AG09309 (cell line): ENCODE measurements at places on chromosomes 16 and 17.

- DNase-seq, result no peak
These were observed 932 bp downstream of the ZNF267 start for GRCh38 chr16:31874366-31875111.

GRCh38 chr16:82451449-82451848 lies 175.3 kb upstream of the CDH13 start:
- no peak for DNase-seq

GRCh38 chr17:82018152-82018988 lies 4.3 kb downstream of the CENPX start:
- DNase-seq, result no peak

- DNase-seq, result no peak
These were observed 50.1 kb downstream of the RNF112 start for GRCh38 chr17:19461116-19461515.

DNA sequence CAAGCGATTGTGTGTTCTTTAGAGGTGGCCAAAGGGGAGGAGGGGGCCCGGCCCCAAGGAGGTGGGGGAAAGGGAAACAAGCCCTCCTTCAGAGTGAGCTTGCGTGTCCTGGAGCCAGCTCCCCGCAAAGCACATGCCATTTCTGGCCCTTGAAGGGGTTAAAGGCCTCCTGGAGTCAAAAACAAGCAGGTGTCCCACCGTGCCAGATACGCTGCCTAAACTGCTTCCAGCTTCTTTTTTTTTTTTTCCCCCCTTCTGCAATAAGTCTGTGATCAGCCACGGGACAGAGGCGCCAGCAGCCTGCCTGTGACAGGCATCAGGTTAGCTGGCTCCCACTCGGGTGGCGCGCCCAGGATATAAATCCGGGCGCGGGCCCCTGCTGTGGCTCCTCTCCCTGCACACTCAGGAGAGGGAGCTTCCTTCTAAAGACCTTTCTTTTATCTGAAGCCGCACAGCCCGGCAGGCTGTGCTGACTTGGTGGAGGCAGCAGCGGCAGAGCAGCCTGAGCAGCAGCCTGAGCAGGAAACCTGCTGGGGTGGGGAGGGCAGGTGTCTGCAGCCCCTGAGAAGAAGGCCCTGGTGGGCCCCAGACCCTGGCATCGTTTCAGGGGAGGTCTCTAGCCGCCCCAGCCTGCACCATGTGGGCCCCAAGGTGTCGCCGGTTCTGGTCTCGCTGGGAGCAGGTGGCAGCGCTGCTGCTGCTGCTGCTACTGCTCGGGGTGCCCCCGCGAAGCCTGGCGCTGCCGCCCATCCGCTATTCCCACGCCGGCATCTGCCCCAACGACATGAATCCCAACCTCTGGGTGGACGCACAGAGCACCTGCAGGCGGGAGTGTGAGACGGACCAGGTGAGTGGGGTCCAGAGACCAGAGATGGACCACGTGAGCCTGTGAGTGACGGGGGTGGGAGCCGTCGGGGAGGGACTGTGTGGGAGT lies at the start of gene WFIKKN2:
Gene WFIKKN2 (plus strand): TSS at position 286 of the 934 bp plus-strand sequence. CDS start 352 bp downstream, at position 638.
- no peak for DNase-seq

GRCh38 chr17:49403514-49404289 lies 11.0 kb downstream of the PHB1 start:
- DNase-seq, result no peak

DNA sequence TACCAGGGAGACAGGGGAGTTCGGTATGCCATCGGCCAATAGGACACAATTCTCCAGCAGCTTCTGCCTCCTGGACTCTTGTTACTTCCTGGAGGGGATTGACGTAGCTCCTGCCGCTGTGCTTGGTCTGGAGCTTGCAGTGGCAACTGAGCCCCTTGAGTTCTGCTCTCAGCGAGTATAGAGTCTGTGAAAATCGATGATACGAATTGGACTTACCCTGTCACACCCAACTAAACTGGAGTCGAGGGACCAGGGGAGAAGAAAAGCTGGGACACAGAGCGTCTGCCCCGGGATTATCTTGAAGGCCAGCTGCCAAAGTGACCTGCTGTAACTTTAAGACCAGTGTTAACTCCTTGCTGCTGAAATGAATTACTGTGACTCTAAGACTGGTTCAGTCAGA lies 22.2 kb downstream of the SEC14L1 start:
- DNase-seq, result no peak

DNA sequence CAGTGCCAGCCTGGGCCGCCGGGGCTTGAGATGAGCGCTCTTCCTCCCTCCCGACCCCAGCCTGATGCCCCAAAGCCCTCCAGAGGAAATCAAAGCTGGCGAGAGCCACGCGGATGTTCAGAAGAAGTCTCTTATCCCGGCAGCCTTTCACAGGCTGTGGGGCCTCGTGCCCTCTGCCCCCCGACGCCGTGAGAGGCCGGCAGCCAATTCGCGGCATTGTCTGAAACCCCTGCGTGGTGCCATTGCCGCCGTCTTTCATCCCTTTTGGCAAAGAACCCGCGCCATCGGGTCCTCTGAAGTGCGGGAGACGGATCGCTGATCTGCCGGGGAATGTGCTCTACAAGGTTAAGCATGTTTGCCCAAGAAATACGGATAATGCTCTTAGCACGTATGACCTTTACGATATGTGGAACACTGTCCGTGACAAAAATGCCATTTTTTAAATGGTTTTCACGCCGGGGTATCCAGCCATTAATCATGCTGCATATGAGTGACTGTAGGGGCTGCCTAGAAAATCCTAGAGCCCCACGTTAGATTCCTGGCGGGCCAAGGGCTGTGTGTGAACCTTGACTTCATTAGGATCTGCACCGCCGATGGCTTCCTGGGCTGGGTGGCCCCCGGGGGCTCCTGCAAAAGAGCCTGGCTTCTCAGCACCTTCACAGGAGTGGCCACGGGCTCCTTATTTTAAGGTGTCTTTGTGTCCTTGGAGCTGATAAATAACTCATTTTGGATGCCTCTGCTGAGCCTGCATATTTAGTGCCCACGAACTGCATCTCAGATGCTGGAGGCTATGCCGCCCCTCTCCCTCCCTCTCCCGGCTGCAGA lies 165.1 kb upstream of the TNRC6C start:
- DNase-seq, result no peak

DNA sequence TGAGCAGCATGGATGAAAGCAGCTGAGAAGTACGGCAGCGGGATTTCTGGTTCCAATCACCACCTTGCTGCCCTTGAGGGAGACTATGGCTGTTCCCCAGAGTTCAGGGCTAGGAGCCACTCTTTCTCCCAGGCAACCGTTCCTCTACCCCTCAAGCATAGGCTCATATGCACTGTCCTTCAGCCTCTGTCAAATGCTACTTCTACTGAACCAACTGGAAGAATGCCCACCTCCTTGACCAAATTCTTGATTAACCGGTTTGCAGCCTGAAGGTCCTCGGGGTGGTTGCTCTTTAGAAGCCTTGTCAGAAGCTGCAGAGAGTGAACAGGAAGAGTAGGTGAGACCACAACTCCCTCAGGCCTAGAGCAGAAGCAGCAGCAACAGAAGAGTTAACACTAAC lies 23.8 kb downstream of the GGA2 start:
- DNase-seq, result no peak

GRCh38 chr17:43547189-43547550 lies 1.0 kb upstream of the ETV4 start:
- no peak for DNase-seq

DNA sequence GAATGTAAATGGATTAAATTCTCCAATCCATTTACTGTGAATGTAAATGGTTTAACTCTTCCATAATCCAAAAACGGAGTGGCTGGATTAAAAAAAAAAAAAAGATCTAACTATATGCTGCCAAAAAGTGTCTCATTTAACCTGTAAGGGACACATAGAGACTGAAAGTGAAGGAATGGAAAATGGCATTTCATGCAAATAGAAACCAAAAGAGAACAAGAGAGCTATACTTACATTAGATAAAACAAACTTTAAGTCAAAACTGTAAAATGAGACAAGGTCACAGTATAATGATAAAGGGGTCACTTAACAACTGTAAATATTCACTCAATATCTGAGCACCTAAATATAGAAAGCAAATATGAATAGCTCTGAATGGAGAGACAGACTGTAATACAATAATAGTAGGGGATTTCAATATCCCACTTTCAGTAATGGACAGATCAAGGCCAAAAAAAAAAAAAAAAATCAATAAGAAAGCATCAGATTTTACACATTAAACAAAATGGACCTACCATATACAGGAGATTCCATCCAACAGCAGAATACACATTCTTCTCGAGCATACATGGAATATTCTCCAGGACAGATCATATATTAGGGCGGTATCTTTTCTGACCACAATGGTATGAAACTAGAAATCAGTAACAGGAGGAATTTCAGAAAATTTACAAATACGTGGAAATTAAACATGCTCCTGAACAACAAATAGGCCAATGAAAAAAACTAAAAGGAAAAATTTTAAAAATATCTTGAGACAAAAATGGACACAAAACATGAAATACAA lies 36.4 kb downstream of the CDR2 start:
- DNase-seq, result no peak

- no peak for DNase-seq
These were observed 5.5 kb downstream of the TVP23A start for GRCh38 chr16:10813099-10813455.

GRCh38 chr17:78359321-78359996 lies 418 bp downstream of the SOCS3 start:
- DNase-seq, result no peak

GRCh38 chr16:79959226-79959625 lies 358.7 kb upstream of the MAF start:
- no peak for DNase-seq

DNA sequence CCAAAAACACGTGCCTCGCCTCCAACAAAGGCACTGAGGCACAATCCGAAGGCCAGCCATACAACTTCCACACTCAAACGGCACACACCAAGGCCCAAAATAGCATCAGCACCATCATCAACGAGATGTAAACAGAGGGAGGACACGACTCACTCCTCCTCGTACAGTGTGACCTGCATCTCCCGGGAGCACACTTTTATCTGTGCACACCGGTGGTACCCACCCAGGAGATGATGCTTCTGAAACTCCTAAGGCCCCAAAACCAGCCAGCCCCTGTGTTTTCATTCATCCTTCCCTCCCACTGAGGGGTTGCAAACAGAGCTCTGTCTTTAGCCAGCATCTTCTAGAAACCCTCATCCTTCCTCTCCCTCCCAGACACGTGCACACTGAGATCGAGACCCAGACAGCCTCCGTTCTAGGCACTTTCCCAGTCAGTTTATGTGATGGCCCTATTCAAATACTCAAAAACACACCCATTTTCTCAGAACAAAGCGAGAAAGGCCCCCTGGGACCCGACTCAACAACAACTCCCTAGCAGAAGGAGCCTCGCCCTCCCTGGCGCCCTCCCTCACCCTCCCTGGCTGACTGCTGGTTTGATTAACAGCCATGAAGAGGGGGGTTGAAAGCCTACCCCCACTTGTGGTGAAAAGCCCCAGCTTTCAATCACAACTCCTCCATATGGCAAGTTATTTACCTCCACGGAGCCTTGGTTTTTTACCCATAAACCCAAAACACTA lies 76.3 kb downstream of the GAS7 start:
- no peak for DNase-seq

DNA sequence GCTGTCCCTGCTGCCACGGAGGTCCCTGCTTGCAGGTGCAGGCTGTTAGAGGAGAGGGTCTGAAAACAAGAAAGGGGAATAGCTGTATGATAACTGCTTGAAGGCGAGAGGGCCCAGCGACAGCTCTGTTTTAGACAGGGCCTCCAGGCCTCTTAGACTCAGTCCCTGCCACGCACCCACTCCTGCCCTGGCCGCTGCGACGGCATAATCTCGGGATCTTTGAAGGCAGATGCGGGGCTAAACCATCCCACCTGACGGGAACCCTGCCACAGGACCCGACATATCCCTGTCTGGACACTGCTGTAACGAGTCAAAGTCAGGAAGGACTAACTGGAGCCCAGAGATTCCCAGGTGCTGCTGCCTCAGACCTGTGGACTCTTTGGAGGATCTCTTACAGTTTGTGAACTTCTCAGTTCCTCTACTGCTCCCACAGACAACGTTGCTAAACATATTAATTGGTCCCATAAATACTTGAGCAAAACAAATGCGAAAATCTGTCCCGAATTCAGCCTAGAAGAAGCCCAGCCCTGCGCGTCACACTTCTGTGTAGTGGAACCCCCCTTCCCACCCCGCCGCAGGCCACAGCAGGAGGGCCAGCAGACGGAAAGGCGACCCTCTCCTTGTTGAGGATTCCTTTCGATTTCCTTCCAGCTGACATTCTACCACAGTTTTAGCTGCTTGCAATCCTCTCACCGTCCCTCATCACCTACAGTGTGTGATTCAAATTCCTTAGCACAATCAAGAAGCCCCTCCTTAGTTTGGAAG lies 998 bp upstream of the TMEM11 start:
- no peak for DNase-seq

DNA sequence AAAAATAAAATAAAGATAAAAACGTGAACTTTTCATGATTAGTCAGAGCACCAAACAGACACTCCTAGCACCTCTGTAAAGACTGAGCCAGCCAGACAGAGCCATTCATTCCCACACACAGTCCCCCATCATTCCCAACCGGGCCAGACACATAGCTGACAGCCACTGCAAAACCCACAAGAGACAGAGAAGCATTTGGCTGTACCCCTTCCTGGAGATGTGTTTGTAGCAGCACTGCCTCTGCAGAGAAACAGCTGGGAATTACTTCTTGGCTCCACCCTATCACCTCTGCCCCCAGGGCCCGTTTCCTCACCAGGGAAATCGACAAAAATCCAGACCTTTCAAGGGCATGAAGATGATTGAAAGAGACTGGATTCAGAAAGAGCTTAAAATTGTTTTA lies 46.4 kb downstream of the MYH11 start:
- no peak for DNase-seq

GRCh38 chr16:86899757-86900156 lies 321.4 kb downstream of the FOXL1 start:
- DNase-seq, result no peak

- no peak for DNase-seq
These were observed 17.3 kb upstream of the C16orf74 start for GRCh38 chr16:85768199-85768598.

DNA sequence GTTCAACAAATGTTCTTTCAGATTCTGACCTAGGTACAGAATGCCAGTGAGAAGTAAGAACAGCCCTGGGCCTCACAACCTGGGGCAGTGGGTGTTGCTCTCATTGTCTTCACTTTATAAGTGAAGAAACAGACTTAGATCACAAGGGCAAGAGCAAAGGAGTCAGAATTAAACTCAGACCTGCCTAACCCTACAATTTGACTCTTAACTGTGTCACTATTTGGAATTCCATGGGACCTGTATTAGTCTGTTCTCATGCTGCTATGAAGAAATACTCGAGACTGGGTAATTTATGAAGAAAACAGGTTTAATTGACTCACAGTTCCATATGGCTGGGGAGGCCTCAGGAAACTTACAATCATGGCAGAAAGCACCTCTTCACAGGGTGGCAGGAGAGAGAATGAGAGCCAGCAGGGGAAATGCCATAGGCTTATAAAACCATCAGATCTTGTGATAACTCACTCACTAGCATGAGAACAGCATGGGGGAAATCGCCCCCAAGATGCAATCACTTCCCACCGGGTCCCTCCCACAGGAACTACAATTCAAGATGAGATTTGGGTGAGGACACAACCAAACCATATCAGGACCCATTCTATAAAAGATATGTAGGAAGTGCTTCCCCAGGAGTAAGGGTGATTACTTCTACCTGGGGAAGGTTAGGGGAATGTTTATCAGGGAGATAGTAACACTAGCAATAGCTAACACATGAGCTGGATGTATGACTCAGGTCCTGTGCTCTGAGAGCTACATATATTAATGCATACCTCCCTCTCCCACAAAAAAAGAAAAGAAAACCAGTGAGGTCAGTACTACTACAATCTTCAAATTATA lies 270.1 kb downstream of the SOX9 start:
- no peak for DNase-seq
